Frontal cortex (tissue), 4 donors: ENCODE measurements at places on chromosomes 5 and 9. TPM values are rescaled to one million over a fixed set of nuclear protein-coding genes. Genes with fewer than 3 reads are reported as not detected.

Gene DPM2
- total RNA-seq, result 11.4 TPM

Gene SPINK1
- total RNA-seq, result not detected

Gene UBE2QL1
- total RNA-seq, result 39.1 TPM

Gene PCA3
- 0.82 TPM for total RNA-seq

Gene SPATA31A3
- total RNA-seq, result not detected

Gene SPATA31E1
- total RNA-seq, result not detected

GRCh38 chr5:14107536-14107935 is 35.6 kb upstream of the TRIO start:
- DNase-seq, result no peak

GRCh38 chr9:93531374-93531773 is 45.0 kb upstream of the PHF2 start:
- DNase-seq, result no peak

- no peak for DNase-seq
Observed at GRCh38 chr5:126998895-126999570, 31.3 kb downstream of the MARCHF3 start.

DNA sequence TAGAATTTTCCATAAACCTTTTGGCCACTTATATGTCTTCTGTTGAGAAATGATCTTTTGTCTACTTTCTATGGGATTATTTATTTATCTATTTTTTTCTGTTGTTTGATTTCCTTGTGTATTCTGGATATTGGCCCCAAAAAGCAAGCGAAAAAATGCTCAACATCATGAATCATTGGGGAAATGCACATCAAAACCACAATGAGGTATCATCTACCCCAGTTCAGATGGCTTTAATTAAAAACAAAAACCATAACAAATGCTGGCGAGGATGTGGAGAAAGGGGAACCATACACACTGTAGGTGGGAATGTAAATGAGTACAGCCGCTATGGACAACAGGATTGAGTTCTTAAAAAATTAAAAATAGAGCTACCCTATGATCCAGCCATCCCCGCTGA is 125.0 kb upstream of the LPCAT1 start:
- no peak for DNase-seq

- no peak for DNase-seq
Observed at GRCh38 chr5:14039063-14039462, 94.6 kb upstream of the DNAH5 start.

DNA sequence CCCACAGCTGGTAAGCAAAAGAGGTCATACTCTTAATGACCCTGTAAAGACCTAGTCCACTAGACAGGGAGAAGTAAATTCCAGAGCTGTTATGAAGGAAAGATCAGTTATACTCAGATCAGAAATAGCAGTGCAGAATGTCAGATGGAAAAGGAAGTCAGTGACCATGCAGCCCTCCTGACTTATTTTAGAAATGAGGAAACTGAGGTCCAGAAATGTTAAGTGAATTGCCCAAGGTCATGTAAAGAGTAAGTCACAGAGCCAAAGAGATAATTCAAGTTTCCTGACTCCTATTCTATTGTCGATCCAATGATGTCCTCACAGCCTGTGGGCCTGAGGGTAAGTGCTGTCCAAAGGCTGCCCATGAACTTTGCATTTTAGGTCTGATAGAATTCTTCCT is 214.9 kb upstream of the IL12B start:
- no peak for DNase-seq

DNA sequence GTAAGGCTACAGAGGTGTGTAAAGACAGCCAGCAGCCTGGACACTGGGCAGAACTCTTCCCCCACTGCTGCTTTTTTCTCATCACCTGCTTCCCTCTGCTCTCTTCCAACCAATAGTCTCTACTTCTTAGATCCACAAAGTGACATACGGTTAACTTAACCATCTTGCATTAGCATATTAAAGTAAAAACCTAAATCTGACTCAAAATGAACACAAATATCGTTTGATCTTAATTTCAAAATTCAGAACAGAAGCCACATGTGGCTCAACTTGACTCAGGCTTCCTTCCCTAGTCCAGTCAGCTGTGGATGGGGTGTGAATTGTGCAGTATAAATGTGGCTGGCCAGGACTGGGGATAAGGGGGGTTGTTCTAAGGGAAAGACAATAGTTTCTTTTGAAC is 114.3 kb downstream of the STARD4 start:
- DNase-seq, result no peak

DNA sequence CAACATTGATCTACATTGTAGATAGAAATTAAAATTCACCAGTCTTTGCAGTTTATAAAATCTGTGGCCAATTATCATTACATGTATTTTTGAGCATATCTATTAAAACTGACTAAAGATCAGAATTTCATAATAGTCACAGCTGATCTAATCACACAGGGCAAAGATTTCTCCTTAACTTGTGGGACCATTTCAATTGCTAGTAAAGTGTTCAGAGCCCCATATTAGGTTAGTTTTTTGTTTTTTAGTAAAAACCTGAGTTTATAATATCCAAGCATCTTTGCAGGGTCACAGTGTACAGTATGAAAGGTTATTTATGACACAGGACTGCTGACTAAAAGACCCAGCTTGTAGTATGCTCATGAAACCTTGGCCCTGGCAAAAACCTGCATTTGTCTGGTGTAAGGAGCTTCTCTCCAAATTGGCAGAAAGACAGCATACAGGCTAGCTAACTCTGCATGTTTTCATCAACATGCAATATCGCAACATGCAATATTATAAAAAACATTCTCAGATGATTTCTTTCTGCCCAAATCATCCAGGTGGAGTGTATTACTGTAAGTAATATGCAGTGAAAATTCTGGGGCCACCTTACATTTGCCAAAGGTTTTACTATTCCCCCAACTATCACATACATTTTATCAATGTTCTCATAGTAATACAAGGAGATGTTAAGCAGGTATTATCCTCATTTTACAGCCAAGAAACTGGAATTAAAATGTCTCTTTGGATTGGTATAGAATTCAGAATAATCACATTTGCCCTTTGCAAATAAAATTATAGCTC is 37.7 kb upstream of the ALDH1A1 start:
- no peak for DNase-seq

DNA sequence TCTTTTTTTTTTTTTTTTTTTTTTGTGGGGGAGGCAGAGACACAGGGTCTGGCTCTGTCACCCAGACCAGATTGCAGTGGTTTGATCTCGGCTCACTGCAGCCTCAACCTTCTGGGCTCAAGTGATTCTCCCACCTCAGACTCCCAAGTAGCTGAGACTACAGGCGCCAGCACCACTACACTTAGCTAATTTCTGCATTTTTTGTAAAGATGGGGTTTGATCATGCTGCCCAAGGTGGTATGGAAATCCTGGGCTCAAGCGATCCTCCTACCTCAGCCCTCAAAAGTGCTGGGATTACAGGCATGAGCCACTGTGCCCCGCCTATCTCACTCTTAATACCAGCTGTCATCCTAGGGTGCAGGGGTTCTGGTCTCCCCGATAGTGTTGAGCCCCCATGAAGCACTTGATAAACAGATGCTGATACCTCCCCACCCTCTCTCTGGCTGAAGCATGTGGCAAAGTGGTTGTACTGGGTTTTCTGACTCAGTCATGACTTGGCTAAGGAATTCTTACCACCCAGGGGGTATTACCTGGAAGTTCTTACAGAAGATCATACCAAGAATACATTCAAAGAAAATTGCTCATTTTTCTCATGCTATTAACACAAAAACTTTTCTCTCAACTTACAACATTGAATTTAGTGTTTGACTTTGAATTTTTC is 110.2 kb upstream of the DAPK1 start:
- no peak for DNase-seq

DNA sequence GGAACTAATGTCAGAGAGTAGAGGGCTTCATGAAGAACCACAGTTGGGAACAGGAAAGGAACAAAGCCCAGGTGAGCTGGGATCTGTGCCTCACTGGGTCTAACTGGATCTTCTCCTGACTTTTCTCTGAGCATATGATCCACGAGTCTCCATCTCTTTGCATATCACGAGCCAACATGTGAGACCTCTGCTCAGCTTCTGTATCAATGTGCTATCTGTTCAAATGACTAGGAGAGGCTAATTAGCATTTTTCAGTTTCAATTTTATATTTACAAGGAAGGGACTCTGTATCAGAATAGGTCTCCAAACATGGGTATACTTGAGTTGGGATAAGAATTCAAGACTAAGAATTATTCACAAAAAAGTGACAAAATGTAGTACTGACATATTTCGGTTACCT is 73.8 kb upstream of the SGCD start:
- DNase-seq, result no peak

- DNase-seq, result no peak
Observed at GRCh38 chr5:54835647-54836046, 149.7 kb downstream of the ESM1 start.

DNA sequence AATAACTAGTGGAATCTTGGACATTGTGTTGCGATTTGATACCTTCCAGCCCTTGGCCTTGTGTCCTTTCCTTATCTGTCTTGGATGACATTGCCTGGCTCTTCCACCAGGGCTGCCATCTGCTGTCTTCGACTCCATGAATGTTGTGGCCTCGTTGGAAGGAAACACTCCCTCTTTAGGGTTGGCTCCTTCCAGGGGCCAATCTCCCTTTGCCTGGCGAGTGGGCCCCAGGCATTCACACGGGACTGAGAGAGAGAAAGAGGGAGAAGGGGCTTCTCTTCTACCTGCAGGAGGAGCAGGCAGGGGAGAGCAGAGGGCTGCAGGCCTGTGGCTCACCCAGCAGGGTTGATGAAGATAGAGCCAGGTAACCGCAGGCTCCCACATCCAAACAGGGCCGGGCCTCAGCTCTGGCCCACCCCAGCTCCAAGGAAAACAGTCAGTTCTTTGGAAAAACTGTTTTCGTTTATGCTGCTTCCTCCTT is 31.3 kb downstream of the FGF1 start:
- no peak for DNase-seq

GRCh38 chr5:73985145-73985544 is 359.1 kb downstream of the ARHGEF28 start:
- no peak for DNase-seq

DNA sequence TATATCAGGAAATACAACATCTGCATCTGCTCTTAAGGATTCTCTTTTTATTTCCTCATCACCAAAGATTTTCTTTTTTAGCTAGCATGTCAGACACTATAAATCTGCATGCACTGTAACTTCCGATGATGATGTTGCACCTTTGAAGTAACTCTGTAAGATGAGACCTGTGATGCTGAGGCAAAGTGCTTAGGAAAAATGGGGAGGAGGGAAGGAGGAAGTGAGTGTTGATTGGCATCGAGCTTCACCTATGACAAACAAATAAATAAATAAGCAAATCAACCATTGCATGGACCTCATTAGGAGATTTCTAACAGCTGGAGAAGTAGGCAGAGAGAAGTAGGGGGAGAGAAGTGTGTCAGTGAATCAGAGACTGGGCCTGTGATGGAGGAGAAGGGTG is 52.6 kb downstream of the ENC1 start:
- DNase-seq, result no peak
